ENCODE measurements at places on chromosomes 12 and 14.

- no peak for DNase-seq
Measured at GRCh38 chr14:61813096-61813606, 50.9 kb downstream of the SNAPC1 start.

DNA sequence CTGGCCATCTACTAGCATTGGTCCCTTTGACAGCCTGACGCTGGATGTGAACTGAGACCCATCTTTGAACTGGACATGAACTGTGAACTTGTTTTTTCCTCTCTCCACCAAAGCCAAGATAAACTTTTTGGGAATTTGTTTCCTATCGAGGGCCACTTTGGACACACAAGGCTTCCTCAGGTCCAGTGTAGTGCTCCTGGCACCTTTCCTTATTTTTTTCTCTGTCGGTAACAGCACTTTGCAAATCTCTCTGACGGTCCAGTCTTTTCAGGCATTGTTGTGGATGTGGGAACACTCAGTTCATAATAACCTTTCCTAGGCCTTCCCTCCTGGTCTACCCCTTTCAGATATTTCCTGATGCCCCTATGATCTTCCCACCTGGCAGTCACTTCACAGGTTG, 5.0 kb downstream of the KCNA1 start:
- no peak for DNase-seq

- DNase-seq: no peak
Measured at GRCh38 chr14:95765051-95765450, 51.1 kb upstream of the TCL1A start.

DNA sequence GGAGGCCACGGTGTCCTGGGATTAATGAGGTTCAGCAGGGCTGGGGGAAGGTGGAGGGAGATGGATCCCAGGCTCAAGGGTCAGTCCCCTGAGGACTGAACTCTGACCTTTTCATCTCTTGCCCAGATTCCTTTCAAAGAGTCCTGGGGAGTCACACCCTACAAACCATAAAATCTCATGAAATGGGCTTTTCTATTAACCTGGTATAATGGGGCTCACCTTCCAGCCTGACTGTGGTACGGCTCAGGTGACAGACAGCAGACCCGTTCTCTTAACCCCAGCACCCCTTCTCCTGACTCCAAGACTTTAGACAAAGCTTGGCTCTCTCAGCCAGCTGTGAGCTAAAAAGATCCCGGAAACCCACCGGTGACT, 268.2 kb downstream of the ADGRD1 start:
- no peak for DNase-seq

DNA sequence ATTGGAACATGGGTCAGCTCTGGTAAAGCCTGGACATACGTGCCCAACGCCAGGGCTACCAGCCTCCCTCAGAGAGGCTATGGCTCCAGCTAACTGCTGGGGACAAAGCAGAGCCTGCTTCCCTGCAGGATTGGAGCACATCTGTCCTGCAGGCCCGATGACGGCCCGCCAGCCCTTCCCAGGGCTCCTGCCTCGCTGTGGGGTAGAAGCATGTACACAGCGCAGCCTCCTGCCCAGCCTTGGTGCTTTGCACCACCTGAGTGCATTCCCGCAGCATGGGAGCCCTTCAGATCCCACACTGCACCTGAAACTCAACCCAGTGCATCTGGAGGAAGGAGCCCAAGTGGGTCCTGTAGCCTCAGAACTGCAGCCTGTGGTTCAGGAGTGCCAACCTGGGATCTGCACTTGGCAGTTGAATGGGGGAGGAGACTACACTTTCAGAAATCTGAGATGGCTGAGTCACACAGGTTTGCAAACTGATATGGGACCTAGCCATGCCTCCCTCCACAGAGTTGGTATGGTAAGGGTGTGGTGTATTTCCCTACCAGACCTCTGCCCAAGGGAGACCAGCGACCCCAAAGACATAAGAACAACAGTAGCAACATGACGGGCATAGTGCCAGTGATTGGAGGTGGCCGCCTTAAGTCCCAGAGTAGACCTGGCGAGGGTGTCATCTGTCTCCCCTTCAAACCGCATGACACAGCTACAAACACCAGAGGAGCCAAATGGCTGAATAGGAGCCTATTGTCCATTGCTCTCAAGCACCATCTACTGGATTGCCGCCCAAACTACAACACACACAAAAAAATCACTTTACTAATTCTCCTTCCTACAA, 273.9 kb upstream of the MIS18BP1 start:
- DNase-seq: no peak

GRCh38 chr14:71452987-71453386, 479.2 kb upstream of the RGS6 start:
- no peak for DNase-seq

DNA sequence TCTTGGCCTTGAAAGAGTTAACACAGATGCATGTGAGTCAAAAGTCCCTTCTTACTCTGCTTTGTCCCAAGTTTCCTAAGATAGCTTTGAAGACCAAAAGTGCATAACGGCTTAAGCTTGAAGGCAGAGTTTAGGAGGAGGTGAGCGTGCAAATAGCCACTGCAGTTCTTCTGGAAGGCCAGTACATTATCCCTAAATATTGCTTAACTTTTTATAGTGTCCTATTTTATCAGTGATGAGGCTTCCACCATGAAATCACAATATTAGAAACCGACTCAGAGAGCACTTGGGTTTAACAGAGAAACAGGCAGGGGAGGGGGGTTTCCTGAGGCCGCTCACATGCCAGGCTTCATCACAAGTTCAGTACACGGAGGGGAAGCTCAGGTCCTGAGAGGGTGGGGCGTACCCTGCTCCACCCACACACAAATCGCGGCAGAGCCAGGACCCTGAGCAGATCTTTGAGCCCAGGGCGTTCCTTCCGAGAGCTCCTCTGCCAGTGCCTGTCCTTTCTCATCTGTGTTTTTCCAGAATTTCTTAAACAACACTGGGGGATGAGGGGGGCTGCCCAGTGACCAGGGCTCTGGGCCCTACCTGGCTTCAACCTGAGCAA, 26.8 kb upstream of the BDKRB2 start:
- no peak for DNase-seq

DNA sequence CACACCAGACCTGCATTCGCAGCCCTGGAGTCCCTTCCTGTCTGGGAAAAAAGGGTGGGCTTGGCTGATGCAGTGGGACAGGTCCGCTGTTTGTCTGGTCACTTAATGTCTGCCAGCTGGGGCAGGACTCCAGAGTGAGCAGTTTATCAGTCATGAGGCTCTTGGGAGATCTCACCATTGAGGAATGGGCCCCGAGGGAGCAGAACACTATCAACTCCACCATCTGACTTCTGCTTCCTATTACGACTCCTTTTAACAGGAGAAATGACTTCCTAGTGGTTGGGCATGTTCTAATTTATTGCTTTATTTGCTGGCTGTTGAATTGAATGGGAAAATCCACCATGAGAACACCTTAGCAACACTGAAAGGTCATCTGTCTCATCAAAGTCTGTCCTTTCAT, 182.5 kb upstream of the RASSF8 start:
- no peak for DNase-seq

- DNase-seq: no peak
Measured at GRCh38 chr14:77903221-77903620, 103.3 kb downstream of the ADCK1 start.

GRCh38 chr12:104426926-104427546, 29.7 kb upstream of the CHST11 start:
- DNase-seq: no peak

GRCh38 chr14:58755031-58755925, 117.5 kb downstream of the DACT1 start:
- DNase-seq: no peak

DNA sequence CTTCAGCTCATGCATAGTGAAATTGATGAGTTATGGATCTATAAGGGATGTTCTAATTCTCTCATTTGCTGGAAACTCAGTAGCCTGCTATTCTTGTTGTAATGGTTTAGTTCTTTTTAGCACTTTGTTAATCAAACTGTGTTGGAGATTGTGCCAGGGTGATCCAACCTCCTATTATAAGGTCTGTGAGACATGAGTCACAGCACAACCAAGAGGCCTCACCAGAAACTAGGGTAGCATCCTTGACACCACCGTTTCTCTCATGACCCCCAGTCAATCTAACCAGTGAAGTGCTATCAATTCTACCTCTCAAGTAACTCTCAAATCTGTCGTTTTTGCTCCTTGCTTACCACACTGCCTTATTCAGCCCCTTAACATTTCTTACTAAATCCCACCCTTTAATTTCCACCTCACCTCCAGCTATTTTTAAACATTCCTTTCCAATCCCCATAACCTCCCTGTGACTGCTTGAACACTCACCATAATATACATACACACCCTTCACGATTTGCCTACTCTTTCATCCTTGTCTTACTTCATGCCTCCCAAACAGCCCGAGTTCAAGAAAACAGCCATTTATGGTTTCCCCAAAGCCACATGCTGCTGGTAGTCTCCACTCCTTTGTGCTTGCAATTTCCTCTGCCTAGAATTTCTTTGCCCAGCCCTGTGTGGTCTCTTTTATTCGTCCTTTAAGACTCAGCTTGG, 53.9 kb upstream of the NUDT4 start:
- DNase-seq: no peak

- DNase-seq: no peak
Measured at GRCh38 chr12:77082021-77082420, 16.7 kb upstream of the E2F7 start.

DNA sequence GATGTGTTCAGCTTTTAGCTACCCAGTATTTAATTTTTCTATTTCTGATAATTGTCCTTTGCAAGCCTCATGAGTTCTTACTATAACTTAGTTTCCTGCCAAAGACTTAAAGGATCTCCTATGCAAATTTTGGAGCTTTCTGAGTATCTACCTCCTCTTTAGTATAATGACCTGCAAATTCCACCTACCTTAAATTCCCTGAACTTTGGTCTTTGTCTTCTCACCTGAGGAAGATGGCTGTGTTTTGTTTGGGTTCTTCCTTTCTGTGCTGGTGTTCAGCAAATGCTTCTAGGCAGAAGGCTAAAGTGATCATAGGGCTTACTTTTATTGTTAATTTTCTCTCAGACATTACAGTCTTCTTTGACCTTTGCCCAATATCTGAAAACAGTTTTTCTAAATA, 142.8 kb downstream of the FUT8 start:
- no peak for DNase-seq

Data from anterior cingulate cortex (tissue), 58 donors.